ENCODE measurements at places on chromosomes 2 and 18.

DNA sequence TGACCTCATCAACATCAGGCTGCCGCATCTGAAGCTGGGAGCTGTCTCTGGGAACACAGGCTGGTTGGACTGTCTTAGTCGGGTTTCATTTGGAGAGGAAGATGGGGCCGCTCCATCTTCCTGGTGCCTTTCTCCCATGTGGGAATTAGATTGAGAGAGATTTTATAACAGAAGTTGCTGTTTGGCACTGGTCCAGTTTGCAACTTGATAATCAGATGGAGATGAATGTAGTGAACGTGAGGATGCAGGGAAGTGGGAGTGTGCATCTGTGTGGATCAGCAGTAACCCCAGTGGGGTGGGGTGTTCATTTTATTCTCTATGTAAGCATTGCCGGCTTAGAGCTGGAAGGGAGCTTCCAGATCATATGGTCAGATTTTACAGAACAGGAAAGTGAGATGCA, 250.9 kb downstream of the DCDC2C start:
- no peak for DNase-seq

GRCh38 chr2:174522553-174522952, 35.7 kb upstream of the GPR155 start:
- DNase-seq, result no peak

GRCh38 chr2:98463988-98464771, 19.5 kb downstream of the INPP4A start:
- DNase-seq, result peak; percentile 50

- DNase-seq, result no peak
These were observed 55.4 kb downstream of the FAM171B start for GRCh38 chr2:186749219-186749618.

- no peak for DNase-seq
These were observed 12.5 kb downstream of the GAREM2 start for GRCh38 chr2:26185304-26185928.

GRCh38 chr2:24652265-24653182, 140.7 kb downstream of the PTRHD1 start:
- no peak for DNase-seq

DNA sequence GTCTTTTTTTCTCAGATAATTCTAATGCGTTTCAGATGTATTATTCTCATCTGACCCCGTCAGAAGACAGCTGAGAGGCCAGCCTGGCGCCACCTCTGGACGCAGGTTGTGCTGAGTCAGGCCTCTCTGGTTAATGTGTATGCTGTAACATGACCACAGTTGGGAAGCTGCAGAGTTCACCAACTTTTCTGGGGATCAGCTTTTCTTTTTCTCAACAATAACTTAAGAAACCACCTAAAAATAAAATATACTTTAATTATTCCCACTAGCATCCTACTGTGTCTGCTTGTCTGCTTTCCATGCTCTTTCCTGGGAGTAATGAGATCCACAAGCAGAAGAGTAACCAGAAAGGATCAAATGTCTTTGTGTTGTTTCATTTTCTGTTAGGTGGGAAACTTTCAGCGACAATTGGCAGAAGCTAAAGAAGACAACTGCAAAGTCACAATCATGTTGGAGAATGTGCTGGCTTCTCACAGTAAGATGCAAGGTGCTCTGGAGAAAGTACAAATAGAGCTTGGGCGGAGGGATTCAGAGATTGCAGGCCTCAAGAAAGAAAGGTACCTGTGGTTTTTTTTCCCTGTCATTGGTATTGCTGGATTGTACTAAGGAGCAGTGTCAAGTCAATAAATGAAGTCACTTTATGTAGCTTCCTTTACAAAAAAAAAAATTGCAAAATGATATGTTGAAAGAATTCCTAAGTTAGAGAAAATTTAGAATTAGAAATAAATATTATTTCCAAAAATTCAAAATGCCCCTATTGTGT, 79.8 kb downstream of the CCDC150 start:
- DNase-seq, result no peak

DNA sequence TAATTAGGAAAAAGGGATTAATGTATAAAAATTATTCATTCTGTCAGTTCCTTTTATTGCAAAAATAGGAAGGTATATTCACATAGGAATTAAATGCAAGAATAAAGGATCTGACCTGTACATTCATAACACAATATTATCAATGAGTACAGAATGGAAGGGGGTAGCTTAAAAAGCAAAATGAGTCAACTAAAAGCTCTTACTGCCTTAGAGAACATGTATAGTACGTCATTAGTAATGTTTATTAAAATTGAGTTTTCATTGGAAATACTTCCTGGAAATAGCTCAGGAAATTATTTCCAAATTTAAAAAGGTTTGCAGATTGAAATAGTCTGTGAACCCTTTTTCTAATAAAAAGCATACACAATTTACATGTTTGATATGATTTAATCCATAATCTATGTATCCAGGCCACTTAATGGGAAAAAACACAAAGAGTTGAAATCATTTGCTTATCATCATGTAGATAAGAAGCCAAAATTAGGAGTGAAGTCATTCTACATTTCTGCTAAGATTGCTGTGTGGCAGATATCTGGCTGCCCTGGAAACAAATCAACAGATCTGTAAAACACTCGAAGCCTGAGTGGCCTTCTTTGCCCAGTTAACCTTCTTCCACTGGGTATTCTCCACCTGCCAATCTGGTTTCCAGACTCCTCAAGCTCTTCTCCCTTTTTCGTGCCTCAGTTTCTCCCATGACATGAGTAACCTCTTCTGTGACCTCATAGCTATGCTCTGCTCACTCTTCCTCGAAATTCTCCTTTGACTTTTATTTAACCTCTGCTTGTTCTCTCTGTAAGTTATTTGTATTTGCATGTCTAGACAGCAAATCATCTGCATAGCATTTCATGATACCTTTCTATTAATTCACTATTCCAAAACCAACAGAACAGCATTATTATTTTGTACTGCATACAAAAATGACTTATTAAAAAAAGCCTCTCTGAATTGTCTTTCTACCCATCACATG, 181.2 kb upstream of the REV1 start:
- no peak for DNase-seq

DNA sequence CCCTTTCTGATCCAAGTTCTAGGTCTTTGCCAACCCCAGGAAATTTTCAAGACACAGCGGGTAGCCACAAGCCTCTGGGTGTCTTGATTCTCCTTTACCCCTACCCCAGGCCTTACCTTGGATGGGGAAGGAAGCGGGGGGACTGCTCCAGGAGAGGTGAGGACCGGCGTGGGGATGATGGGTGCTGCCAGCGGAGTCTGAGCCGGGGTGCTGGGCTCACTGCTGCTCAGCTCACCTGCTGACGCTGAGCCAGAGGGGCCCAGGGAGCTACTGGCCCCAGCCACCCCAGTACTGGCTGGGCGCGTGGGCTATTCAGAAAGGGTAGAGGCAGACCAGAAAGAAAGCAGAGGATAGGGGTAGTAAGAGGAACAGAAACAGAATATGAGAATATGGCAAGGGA, 8.7 kb downstream of the DCTN1 start:
- DNase-seq, result no peak

DNA sequence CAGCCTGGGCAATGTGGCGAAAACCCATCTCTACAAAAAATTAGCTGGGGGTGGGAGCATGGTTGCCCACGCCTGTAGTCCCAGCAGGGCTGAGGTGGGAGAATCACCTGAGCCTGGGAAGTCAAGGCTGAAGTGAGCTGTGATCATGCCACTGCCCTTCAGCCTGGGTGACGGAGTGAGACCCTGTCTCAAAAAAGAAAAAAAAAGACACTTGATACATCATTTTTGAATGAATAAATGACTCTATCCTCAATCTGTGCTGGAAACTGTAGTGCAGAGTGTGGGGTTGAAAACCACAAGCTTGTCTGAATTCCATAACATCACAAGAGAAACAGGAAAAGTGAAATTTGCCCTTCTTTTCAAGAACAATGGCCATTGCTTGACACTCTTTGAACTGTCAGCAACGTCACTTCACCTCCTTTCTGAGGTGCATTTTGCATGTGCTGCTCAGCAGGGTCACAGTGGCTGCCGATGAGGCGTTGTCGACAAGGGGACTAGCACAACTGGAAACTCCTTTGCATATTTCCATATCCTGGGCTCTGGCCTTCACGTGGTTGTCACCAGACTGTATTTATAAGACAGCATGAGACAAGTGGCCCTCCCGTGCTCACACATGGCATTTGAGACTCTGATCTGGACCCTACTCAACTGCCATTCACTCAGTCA, 54.2 kb downstream of the DDX1 start:
- no peak for DNase-seq

GRCh38 chr2:132795220-132795619, 125.2 kb upstream of the LYPD1 start:
- no peak for DNase-seq

- no peak for DNase-seq
These were observed 2.5 kb downstream of the TLK1 start for GRCh38 chr2:171158036-171158789.

DNA sequence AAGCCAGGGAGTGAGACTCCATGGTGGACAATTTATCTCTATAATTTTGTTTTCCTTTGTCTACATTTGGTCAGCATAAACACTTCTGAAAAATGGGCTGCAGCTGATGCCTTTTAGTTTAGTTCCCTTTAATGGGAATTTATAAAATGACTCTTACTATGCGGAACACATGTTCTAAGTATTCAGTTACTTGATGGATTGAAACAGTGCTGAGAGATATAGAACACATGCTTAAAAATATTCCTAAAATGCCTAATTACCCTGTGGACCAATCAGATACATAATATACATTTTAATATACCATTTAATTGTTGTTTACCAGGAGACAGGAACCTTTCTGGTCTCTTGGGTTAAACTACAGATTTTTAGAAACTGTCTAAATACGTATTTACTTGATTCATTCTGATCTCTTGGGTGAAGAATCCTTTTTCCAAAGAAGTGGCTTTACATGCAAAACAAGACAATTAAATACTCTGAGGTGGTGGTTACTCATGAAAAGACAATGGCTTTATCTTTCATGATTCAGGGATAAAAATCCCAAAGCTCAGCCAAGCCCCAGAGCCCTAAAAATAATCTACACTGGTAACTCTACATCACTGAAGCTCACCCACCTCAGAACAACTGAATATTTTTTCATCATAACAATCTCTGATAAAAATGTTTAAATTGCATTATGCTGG, 128.1 kb upstream of the SERTAD2 start:
- DNase-seq, result no peak

GRCh38 chr2:32947076-32947483, 327 bp downstream of the LTBP1 start:
- DNase-seq, result no peak

DNA sequence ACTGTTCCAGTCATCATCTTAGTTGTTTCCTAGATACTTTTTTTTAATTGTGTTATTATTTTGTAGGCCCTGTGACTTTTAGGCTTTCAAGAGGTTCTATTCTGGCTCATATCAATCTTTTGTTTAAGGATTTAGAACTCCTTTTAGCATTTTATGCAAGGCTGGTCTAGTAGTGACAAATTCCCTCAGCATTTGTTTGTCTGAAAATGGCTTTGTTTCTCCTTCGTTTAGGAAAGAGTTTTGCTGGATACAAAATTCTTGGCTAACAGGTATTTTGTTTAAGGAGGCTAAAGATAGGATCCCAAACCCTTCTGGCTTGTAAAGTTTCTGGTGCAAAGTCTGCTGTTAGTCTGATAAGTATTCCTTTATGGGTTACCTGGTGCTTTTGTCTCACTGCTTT, 116.6 kb upstream of the SLC66A3 start:
- no peak for DNase-seq

DNA sequence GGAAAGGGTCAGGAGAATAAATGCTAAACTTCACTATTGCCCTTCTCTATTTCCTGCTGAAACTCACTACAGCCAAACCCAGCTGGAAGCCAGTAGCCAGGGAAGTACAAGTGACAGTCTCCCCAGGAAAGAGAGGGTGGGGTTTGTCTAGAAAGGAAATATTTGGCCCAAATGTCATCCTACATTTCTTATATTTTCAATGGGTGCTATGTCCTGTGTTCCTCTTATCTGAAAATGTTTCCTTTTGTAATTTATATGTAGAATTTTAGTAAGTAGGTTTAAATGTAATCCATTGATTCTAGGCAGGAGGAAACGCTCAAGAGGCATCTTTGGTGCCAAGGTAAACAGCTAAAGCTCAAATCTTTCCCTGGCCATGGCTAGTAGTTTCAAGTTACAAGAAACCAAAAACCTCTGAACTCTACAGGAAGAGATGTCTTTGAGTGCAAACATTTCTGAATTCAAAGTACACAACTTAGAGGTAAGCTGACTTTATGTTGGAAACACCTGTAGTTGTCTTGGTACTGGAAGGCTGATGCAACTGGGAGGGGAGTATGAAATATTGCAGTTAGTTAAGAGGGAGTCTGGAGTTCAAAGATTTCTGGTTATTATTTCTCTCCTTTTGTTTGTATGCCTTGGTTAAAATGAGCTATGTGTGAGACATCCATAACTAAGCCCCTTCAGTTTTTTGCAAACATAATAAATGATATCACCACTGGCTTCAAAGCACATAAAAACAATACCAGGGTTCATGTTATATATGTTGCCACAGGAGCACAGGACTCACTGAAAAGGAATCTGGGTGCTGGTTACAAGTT, 356.1 kb upstream of the ZC3H15 start:
- no peak for DNase-seq

GRCh38 chr2:101435001-101435862, 39.7 kb downstream of the RFX8 start:
- DNase-seq, result no peak

GRCh38 chr2:164747783-164748433, 93.7 kb downstream of the COBLL1 start:
- DNase-seq, result no peak

DNA sequence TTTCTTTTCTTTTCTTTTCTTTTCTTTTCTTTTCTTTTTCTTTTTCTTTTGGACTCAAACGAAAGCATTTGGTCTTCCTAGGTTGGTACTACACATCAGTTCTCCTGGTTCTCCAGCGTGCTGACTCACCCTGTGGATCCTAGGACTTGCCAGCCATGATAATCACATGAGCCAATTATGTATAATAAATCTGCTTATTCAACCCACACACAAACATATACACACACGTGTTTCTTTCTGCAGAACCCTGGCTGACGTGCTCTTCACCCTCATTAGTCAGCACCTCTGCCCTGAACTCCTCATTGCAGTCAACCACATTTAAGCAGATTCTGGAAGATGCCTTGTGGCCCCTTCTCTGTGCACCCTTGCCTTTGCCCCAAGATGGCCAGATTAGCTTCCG, 162.4 kb upstream of the MYT1L start:
- no peak for DNase-seq

DNA sequence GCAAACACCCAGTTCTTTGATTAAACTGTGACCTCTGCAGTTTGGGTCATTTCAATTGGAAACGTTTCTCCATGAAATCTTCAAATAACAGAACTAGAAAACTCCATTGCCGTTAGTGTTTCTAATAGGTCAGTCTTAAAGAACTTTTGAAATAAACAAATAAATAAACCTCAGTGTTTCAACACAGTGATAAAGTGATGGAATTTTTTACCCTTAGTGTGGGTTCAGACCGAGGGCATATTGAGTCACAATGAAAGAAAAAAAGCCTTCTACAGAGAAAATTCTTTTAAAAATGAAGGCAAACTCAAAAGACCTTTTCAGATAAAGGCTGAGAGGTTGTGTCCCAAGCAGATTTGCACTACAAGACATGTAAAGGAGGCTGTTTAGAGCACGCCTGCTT, 149.6 kb downstream of the NCKAP5 start:
- no peak for DNase-seq

- no peak for DNase-seq
These were observed 139.6 kb upstream of the CTAGE1 start for GRCh38 chr18:22557168-22557941.

GRCh38 chr18:78543201-78543725, 436.4 kb upstream of the SALL3 start:
- DNase-seq, result no peak

Measured in CD4-positive, alpha-beta T cell treated with Interleukin-2 at 100 ng/mL for 4 hours (primary cell).